ENCODE measurements at places on chromosomes 6 and 20.

DNA sequence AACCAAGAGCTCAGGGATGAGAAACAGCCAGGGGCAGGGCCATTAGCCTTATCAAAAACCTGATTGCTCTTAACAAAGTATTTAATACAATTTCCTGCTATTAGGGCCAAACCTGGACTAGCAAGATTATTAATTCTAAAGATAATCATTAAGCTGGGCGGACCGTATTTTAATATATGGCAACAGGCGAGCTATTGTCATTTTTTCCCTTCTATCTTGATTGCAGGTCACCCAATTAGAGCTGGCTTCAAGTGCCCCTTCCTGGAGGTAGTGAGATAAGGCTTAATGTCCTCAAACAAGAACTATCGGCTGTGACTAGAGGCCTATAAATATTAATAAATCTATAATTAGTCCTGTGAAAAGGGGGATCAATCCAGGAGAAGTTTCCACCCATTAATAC lies 66.0 kb upstream of the BLCAP start:
- no peak for DNase-seq

DNA sequence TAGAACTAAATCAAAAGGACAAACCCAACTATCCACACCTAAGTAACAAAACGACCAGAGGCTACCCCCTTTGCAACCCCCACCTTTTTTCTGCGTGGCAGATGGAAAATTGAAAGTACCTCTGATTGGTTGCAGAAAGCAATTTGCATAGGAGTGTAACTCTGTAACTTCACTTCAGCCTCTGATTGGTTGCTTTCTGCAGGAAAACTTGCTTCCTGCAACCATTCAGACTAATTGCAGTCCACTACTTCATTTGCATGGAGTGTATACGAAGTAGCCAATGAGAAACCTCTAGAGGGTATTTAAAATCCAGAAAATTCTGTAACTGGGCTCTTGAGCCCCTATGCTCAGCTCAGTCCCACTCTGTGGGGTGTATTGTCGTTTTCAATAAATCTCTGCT lies 129.1 kb upstream of the OLIG3 start:
- DNase-seq = no peak

DNA sequence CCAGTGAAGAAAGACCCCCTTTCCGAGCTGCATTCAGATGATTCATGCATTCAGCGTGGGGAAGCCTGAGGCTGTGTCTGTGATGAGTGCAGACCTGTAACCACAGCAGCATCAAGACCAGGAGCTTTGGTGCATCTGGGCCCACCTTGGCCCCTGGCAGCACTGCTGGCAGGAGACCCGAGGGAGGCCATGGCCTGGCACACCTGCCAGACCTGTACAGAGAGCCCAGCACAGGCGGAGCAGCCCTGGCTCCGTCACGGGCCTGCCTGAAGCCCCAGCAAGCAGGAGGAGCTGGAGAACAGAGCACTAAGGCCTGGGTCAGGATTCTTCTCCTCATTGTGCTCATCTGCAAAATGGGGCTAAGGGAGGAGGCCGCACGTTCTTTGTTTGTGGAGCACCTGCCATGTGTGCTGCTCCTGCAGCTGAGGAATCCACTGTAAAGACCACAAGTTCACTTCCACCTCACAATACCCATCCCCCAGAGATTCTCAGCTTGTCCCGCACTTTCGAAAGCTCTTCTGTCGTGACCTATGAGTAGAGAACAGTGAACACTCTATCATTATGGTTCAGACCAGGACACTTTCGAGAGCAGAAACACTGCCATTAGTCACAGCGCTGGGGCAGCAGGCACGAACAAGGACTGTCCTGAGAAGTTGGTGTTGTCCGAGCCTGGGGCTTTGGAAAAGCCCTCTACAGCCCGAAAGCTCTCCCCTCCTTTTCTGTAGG lies 144.4 kb upstream of the CST7 start:
- no peak for DNase-seq

GRCh38 chr6:110512991-110513390 lies 36.6 kb upstream of the SLC22A16 start:
- no peak for DNase-seq

DNA sequence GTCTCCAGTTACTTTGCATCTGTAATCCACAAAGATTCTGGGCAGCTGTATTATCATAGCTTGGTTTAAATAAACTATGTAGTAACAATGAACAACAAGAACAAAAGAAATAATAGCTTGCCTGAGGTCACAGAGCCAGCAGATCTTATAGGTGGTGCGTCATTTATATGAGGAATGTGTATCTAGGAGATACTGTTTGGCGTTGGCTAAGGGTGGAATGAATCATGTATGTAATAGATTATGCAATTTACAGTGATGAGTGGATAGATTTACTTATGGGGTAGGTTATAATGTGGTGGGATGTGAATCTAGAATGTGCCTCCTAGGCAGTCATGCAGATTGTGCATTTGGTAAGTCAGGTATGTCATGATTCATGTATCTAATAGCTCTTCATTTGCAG lies 42.8 kb downstream of the HNF4A start:
- DNase-seq = no peak

DNA sequence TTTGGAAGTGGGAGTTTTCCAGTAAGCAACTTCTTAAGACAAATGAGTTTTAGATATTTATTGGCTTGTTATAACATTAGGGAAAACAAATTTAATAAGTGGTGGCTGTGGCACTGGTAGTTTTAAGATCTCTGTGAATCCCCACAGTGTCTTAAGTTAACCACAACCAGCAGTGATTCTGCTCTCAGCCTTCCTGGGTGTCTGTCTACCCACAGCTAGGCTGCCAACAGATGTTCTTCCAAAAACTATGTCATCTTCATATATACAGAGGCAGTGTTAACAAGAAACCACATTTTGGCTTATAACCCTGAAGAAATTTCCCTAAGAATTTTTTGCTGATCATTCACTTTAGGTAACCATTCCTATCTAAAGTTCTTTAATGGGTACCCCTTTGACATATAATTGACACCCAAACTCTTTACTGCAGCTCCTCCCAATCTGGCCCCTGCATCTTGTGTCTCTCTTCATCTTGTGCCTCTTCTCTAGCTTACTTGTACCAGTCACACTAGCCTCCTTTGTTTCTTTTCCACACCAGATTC lies 52.7 kb downstream of the TOP1 start:
- no peak for DNase-seq

- DNase-seq = no peak
These were observed at the start of gene TGM2 for GRCh38 chr20:38165089-38165965. TGM2 (minus strand) TSS chr20:38165270; CDS start chr20:38165198, 72 bp downstream.

DNA sequence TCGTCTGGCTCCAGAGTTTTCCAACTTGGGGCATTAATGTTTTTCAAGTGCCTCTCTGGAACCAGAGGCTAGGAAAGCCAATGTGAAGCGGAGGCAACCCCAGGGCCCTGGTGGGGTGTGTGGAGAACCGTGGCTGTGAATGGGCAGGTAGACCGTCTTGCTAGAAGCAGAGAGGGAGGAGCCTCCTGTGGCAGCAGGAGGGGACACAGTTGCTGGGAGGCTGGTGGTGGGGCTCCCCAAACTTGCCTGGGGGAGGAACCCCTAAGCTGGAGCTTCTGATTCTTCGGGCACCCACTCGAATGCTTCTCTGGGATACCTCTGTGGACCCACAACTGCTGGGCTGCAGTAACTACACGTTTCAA lies 65.3 kb upstream of the APCDD1L start:
- DNase-seq = no peak

GRCh38 chr20:237489-237888 lies 10.4 kb downstream of the DEFB129 start:
- no peak for DNase-seq

GRCh38 chr6:46270336-46270735 lies 99.6 kb upstream of the ENPP5 start:
- DNase-seq = no peak

DNA sequence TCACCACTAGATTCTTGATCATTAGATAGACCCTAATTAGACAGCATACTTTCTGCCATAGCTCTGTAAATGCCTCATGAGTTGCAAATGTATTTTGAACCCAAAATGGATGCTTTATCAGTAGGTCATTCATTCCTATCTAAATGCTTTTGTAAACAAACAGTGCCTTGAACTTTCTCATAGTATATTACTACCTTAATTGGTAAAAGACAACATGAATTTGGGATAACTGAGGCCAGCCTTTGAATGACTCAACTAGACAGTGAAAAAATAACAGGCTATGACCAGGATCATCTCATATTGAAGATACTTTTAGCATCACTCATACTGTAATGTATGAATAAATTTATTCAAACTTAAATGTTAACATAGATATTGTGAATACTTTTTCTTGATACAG lies 37.0 kb upstream of the PRL start:
- no peak for DNase-seq

DNA sequence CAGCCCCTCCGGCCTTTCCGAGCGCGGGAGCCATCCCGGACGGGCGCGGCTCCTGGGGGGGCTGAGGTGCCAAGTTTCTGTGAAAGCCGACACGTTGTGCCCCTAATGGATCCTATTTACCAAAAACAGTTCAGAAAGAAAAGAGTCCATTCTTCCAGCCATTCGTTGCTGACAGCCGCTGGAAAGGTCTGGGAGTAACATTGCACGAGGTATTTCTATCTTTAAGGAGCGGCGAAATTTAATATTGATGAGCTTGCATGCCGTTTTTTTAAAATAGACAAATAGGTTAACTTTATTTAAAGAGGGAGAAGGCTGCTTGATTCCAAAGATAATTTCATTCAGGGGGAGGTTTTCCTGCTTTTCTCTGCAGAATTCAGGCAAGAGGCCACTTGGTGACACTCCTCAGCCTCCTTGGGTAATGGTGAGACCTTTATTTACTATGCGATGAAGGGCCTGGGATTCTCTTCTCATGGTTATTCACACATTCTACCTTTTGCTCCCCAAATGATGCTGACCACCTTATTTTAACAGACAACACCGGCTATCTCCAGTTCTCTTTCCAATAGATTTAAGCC lies 988 bp downstream of the TIAM2 start:
- no peak for DNase-seq

GRCh38 chr6:117681162-117681741 lies 6.0 kb downstream of the NUS1 start:
- no peak for DNase-seq

- DNase-seq = no peak
These were observed 3.1 kb downstream of the MYL9 start for GRCh38 chr20:36544134-36545018.

DNA sequence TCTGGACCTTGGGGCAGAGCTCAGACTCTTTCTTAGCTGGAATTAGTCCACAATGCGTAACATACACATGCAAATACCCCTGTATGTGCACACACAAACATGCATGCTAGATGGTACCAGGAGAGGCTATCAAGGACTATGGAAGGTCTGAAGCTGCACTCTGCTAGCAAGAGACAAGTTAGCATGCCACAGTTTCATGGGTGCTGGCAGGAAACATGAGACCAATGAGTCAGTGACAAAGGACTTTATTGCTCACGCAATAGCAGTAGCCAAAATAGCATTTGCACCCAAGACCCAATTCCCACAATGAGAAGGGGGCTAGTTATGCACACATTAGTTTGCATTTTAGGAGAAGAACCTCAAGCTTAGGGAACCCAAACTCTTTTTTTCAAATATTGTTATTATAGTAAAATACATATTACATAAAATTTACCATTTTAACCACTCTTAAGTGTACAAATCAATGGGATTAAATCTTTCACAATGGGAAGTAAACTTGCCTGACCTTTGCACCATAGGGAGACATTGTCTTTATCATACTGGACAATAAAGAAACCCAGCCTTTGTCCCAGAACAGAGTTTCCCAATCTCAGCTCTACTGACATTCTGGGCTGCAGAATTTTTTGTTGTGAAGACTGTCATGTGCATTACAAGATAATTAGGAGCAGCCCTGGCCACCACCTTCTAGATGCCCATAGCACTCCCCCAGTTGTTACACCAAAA lies 69.1 kb downstream of the NRSN1 start:
- DNase-seq = no peak

GRCh38 chr6:45640081-45640491 lies 262.4 kb upstream of the SUPT3H start:
- no peak for DNase-seq

DNA sequence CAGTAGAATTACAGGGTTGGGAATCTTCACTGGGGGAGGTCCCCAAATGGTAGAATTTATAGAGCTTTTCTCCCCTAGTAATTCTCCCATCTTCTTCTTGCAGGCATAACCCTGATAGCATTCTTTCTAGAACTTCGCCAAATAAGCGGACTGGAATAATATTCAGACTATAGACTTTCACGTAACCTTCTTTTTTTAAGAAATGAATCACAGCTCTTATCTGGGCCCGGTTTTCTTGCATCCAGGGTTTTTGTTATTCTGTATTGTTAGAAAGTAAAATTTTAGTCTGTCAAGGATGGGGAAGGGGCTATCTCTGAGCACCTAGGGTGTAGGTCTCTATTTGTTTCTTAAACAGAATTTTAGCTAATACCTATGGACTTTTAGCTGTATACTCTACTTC lies 476.8 kb upstream of the CITED2 start:
- no peak for DNase-seq

DNA sequence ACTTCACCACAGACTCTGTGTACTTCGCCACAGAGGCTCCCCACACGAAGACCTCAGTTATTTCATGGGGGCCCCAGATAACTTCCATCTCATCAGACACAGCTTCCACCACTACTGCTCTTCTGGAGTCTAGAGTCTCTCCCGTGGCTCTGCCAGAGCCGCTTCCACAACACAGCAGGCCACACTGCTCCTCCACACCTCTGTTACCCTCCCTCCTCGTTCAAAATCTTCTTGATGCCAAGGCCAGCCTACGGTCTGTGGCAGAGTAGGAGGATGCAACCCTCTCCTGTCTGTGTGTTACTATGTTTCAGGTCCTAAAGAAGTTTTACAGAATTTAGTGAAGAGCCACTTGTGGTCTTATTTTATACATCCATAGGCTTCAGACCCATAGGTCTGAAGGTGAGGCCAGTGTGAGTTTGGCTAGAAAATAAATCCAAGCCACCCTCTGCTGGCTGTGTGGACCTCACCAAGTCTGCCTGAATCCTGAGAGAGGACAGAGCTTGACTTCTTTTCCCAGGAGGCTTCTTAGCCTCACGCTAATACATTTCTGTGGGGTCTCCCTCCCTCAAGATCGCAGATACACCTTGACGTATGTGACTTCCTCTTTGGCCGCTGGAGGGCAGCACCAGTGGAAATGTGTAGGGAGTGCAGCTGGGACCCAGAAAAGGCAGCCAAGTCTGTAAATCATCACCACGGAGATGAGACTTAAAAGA lies 197.7 kb downstream of the FAXC start:
- DNase-seq = no peak

DNA sequence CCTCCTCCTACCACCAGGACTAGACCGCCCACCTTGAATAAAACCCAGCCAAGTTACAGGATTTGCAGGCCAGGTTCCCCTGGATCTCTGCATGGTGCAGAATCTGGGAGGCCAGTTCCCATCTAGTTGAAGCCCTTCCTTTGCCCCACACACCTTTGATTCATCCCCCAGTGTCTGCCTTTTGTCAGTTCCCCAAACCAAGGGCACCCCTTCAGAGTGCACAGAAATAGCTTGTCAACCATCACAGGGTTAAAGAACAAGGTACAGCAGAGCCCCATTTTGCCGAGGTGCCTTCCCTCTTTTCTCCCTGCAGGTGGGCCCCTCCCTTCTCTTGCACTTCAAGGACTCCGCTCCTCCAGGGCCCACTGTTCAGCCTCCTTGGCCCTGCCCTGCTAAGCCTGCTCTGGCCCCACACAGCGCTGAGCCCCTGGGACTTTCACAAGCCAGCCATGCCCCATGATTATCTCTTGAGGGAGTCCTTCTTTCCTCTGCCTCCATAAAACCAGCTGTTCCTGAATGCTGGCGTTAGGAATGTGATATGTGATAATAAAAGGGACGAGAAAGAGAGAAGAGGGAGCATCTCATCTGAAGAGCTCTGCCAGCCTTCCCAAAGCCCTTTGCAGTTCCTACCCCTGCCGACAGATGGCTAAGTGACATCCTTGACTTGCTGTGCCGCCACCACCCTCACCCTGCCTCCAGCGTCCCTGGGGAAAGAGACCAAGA lies 280.3 kb downstream of the CDC5L start:
- no peak for DNase-seq

All from cortex of kidney (tissue), 1 donor.